ENCODE measurements at places on chromosomes 5 and 9.

DNA sequence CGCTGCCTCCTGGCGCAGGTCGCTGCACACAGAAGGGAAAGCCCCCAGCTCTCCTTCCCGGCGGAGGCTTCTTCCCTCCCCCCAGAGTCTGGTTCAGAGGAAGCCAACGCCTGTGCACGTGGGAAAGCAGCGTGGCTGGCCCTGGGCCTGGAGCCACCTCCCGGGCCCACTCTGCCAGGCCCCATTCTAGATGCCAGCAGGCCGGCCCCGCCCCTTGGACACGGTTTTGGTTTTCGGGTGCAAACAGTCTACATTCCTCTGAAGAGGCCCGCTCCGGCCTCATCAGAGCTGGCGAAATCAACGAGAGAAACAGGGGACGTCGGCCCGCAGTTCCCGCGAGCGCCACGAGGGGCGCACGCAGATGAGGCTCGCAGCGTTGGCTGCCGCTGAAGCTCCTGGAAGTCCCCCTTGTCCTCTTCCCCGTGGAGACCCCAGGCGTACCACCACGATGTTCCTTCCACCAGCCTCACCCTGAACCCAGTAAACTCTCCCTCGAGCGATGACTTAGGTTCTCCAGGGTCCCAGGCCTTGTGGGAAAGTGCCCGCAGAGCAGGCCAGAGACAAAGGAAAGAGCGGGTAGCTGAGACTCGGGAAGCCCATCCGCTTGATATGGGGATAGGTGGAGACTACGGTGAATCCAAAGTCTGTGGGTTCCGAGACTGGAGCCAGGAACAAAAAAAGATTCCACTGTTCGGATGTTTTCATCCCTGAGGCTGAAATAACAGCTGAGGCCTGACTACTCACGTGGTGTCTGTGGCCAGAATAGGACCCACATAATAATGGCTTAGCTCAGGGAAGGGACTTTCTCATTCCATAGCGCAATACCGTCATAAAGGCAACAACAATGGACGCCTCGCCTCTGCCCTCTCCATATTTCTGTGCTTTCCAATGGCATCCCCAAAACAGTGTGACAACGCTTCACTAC, 64.2 kb downstream of the KLF4 start:
- DNase-seq: peak; percentile 58

DNA sequence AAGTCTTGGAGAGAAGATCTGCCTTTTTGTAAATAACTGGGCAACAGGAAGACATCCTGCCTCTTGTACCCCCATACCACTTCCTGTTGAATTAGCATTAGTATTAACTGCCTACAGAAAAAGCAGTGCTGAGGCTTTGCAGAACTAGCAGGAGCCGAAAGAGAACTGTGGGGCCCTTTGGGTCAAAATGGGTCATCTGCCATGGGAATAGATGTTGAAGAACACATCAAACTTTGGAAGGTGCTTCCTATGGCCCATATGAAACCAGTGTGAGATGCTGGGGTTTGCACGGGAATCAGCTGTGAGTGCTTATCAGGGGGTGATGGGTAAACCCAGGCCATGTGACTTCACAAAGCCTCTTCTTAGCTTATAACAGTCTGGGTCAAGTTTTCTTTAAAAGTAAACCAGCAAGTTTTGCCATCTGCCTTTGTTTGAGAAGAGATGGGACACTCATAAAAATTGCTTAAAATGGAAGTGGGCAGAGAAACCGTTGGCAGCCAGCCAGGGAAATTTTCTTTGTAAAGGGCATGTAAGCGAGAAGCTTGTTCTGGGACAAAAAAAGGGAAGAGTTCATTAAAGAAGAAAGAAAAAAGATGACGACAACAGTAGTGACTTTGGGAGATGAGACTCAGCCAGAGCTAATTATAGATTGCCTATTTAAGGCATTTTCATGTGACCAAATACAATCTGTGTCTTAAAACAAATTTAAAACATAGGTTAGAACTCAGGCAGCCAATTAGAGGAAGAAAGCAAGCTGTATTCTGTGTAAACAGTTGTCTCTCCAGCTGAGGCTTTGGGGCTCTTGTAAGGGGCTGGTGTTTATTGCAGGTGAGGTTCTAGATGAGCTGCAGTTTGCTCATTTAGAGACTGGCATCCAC, 4.4 kb downstream of the SLC25A25 start:
- DNase-seq: peak; percentile 53

DNA sequence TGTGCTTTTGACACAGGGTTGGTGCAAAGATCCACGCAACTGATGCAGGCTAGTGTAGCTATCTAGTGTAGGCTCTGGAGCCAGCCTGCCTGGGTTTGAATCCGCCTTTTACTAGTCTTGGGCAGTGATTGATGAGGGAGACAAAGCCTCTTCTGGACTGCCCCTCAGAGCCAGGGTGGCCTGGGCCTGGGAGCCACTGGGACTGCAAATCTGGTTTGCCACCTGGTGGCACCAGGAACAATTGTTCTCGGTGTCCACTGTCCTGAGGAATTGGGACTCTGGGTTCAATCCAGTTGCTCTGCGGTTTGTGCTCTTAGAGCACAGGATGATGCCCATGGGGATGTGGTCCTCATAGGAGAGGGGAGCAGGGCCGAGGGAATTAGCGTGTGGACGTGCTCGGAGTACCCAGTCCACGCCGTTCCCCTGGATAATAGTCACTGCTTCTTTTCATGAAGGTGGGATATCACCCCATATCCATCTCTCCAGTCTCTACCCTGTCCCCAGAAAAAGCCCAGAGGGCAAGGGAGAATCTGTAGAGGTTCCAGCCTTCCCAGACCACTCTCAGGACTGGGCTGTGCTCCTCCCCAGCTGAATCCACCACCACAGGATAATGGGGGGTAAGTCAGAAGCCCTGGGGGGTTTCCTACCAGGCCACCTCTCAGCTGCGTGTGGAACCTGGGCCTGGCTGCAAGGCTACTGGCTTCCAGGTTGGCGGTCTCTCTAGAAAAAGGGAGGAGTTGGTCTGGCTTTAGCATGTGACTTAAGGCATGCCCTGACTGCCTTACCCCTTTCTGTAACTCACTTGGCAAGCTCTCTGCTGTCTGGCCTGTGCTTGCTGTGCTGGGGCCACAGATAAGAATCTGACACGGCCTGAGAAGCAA, 1.9 kb downstream of the B4GALT7 start:
- no peak for DNase-seq

- peak; percentile 90 for DNase-seq
These were observed 54.7 kb upstream of the SARDH start for GRCh38 chr9:133792721-133793470.

DNA sequence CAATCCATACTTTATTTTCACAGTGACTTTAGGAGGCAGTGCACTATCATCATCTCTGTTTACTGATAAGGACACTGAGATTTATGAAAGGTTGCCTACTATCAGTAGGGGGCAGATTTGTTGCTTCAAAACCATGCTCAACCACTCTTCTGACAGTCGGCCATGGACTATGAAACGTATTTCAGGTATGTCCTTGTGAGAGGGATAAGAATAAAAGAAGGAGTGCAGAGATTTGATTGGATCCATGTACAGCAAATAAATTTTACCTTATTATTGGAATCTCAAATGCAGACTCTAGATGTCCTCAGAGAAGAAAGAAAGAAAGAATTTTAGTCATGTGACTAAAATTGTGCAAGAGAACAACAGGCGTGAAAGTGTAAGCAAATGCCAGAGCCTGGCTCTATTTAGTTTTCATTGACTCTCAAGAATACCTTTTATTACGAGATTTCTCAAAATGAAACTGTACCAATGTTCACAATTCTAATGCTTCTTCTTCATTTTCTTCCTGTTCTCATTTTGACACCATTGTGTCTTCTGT, 296.6 kb upstream of the RASA1 start:
- DNase-seq: peak; percentile 12

DNA sequence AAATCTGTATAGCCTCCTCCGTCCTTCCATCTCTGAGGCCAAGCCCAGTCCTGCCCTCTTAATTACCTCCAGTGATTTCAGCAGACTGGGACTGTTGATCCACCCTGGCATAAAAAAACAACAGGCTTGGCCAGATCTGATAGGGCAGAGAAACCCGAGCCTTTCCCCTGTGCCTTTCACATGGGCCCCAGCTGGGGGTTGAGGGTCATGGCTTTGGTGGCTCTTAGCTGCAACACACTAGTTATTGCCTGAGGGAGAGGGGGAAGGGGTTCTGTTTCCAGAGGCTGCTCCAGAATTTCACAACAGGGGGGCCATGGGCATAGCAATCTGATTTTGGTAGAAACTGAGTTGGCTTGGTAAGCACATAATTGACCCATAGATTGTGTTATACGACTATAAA, 21.2 kb upstream of the PANK3 start:
- no peak for DNase-seq

- peak; percentile 71 for DNase-seq
These were observed 114.9 kb upstream of the TRIM32 start for GRCh38 chr9:116572095-116572748.

DNA sequence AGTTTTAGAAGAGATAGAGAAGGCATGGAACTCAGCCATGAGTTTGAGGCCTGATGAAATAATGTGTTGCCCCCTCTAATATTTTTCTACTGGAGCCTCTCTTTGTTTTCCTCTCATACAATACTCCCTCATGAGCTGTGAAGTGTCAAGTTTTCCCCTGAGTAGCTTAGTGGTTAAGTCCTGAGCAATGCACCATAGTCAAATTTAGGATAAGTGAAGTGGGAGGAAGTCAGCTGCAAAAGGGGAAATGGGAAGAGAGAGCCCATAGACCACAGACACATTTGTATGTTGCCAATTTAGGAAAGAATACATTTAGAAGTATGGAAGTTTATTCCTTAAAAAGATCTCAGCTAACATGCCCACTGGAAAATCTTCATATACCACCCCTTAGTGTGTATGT, 171.5 kb upstream of the NREP start:
- no peak for DNase-seq

- no peak for DNase-seq
These were observed 159.5 kb downstream of the PLK2 start for GRCh38 chr5:58300346-58300895.

DNA sequence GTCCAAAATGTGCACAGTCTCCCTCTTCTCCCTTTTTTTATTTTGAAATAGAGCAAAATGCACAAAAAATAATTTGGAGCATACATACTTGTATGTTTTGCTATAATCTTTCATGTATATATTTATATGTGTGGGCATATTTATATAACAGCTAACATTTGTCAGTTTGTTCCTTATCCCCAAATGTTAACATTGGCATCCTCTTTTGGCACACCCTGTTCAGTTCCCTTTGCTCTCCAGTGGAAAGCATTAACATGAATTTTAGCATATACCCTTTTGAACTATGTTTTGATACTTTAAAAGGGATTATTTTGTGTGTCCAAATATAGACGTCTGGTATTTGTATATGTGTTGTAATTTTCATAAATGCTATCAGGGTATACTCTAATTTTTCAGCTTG, 306.2 kb downstream of the ARHGAP26 start:
- DNase-seq: no peak
